ENCODE measurements at places on chromosomes 2 and 18.

DNA sequence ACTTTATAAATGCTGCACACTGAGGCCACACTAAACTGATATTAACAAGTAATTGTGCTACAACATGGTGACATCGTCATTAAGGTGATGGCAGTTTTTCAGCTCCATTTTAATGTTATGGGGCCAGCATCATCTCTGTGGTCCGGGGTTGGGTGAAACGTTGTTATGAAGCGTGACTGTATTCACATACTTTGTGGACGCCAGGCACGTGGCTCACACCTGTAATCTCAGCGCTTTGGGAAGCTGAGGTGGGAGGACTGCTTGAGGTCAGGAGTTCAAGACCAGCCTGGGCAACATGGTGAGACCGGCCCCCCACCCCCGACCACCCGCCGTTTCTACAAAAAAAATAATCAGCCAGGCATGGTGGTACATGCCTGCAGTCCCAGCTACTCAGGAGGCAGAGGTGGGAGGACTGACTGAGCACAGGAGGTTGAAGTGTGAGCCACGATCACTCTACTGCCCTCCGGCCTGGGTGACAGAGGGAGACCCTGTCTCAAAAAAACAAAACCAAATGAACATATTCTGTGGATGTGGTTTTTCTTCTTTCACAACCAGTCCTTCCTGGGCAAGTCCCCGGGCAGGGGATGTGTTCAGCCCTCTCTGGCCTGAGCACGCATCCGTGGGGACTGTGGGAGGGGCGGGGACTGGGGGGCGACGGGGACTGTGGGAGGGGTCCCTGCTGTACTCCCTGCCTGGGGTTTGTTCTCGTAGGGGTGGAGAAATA is 12.9 kb upstream of the GAL3ST2 start:
- no peak for DNase-seq

GRCh38 chr2:230423851-230424458 is 8.0 kb downstream of the SP100 start:
- DNase-seq, result no peak

GRCh38 chr2:172198908-172199307 is 96.2 kb upstream of the DLX2 start:
- no peak for DNase-seq

DNA sequence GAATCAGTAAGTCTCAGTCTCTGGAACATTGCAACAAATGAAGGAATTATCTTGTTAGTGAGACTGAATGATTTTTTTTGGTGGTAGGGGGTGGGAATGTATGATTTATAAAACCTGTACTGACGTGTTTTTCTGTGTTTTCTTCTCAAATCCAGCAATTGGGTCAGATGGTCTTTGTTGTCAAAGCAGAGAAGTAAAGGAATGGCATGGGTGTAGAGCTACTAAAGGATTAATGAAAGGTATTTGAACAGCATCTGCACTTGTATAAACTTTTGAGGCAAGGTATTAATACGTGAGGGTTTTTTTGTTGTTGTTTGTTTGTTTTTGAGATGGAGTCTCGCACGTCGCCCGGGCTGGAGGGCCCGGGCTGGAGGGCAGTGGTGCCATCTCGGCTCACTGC is 10.7 kb downstream of the DDX1 start:
- DNase-seq, result no peak
